ENCODE measurements at places on chromosomes 3 and 15. TPM values are rescaled to one million over a fixed set of nuclear protein-coding genes. Genes with fewer than 3 reads are reported as not detected.
A peak's percentile ranks its signal among the peaks of the same experiment; 100 is the strongest.

- no peak for DNase-seq
Observed at GRCh38 chr3:48215876-48216275, 7.4 kb upstream of the CAMP start.

- peak; percentile 62 for DNase-seq
Observed at GRCh38 chr3:30462721-30463470, 143.5 kb upstream of the TGFBR2 start.

GRCh38 chr3:37862903-37863815, 1.5 kb downstream of the CTDSPL start:
- peak; percentile 23 for DNase-seq

DNA sequence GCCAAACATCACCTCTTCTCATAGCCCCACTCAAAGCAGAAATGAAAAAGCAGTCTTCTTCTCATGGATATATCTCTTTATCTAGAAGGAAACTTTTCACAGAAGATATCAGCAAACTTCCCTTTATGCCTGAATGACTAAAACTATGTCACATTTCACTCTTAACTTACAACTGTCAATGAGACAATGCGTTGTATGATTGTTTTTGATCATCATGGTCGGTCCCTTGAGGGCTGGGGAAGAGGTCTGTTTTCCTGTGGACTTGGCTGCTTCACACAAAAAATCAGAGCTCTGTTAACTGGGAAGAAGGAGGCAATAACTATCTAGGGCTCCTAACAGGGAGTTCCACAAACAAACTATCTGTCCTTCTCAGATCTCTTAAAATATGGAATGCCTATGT, 5.1 kb downstream of the NLGN1 start:
- no peak for DNase-seq

- DNase-seq = no peak
Observed at GRCh38 chr15:63791228-63791627, 42.5 kb downstream of the HERC1 start.

DNA sequence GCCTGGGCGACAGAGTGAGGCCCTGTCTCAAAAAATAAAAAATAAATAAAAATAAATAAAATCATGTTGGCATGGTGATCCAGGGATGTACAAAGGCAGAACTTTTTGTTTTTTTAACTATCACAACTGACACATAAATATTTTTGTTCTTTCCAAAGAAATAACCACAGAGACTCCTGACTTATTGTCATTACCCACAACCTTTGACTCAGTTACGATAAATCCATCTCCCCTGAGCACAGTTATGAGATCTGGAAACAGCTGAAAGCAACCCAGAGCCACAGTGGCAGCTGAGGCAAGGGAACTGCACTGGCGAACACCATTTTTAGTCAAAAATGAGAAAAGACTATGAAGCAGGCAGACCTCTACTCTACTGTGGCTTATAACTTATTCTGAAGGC, 24.0 kb downstream of the OSBPL10 start:
- DNase-seq = peak; percentile 99

GRCh38 chr3:66256806-66257205, 36.0 kb downstream of the SLC25A26 start:
- DNase-seq = no peak

- no peak for DNase-seq
Observed at GRCh38 chr15:75815811-75816719, 27.2 kb upstream of the UBE2Q2 start.

GRCh38 chr3:31934866-31935265, 46.2 kb downstream of the OSBPL10 start:
- DNase-seq = no peak

DNA sequence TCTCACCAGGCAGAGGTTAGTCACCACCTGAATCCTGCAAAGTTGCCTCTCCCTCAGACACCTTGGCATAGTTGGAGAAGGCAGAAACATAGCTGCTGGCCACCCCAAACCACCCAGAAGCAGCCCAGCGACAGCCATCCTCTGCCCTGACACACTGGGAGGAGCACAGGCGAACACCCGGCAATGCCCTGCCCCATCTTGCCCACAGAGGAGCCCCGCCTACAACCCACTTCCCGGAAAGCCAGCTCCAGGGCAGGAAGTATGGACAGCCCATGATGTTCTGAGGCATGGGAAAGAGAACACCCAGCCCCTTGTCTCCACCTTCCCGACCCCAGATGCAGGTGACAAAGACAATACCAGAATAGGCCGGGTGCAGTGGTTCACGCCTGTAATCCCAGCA, 12.6 kb upstream of the SHISA5 start:
- no peak for DNase-seq

- no peak for DNase-seq
Observed at GRCh38 chr15:22257047-22258008, 177.0 kb downstream of the OR4M2 start.

DNA sequence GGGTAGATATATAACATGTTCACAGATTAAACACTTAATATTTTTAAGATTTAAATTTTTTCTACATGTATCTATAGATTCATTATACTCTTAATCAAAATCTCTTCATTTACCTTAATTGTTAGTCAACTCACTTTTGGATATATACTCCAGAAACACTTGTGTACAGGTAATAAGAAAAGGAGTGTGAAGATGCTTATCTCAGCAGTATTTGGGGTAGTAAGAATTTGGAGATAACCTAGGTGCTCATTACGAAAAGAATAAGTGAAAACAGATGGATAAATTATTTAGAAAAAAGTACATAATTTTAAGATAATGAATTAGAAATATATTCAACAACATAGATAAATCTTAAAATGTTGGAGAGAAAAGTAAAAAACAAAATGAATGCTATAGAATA, 226.5 kb upstream of the PLSCR5 start:
- DNase-seq = no peak

DNA sequence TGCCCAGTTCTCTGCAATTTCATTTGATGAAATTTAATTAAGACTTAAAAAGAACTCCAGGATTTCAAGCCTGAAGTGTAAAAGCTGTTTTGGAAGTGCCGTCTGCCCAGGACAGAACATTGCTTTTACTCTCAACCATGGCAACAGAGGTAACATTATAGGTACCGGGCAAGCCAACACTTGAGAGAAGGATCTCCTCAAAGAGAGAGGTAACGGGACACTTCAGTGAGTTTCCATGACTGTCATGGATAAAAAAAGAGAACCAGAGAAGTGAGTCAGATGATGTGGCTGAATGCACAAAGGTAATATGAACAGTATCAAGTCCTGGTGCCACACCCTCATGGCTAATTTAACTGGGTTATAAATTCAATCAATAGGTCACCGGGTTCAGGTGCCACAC, 130.2 kb upstream of the LMOD3 start:
- DNase-seq = no peak

DNA sequence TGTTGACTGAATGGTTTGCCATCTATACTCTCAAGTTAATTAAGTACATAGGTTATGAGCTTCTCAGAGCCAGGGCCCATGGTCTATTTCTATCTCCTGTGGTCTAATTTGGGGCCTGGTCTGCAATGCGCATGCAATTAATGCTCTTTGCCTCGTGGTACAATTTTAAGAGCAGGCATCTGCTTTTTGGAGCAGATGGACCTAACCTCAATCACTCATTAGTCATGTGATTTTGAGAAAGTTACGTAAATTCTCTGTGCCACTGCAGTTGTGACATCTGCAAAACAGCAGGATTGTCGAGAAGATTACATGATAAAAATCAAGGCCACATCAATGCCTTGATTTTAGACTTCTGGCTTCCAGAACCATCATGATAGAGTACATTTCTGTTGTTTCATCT, 543.7 kb upstream of the ADAMTS9 start:
- DNase-seq = no peak

- DNase-seq = no peak
Observed at GRCh38 chr15:84946772-84947489, 34.7 kb upstream of the PDE8A start.

DNA sequence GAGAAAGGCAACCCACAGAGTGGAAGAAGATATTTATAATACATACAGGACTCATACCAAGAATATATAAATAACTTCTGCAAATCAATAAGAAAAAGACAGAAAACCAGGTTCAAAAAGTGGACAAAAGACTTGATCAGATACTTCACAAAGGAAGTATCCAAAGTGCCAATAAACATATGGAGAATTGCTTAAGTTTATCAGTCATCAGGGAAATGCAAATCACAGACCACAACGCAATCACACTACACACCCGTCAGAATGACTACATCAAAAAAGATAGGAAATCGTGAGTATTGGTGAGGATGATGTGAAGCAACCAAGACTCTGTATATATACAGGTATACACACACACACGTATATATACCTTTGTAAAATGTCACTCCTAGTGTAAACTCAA, 180.6 kb downstream of the FAM43A start:
- no peak for DNase-seq

GRCh38 chr3:59654123-59654479, 604.3 kb upstream of the CFAP20DC start:
- DNase-seq = no peak

- no peak for DNase-seq
Observed at GRCh38 chr3:171564748-171565480, 104.7 kb upstream of the TNIK start.

DNA sequence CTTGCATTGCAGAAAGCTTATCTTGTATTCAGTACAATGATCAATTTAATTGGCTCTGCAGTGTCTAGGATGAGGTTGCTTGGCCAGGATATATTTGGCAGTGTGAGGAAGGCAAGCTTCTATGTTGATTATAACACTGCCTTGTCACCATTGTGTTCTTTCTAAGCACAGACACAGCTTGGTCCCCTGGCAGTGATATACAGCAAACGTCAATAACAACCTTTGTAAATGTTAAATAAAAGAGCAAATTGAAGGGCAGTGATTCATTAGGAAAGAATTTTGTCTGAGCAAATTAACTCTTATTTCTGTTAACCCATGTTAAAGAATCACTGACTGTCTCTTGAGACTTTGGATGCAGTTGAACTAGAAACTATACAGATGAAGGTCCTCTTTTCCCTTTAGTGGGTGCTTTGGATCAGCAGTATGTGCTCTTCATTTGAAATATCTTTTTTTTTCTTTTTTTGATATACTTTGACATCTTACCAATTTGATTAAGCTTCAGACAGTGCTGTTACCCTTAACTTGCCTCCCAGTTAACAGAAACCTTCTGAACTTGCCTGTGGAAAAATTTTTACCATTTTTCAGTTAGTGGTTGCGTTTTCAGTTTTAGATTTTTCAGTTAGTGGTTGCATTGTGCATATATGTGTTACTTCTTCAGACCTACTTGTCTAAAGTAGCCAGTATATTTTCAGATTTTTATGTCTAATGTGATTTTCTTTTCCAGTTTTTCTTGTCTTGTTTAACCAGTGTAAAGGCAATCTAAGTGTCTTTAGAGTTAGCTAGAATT, 199.8 kb downstream of the TCF12 start:
- DNase-seq = peak; percentile 34

- DNase-seq = peak; percentile 17
Observed at GRCh38 chr15:51313074-51313393, 25.4 kb downstream of the CYP19A1 start.

- DNase-seq = no peak
Observed at GRCh38 chr15:71349336-71349735, 234.1 kb downstream of the THSD4 start.

- no peak for DNase-seq
Observed at GRCh38 chr3:64410226-64410625, 185.0 kb upstream of the PRICKLE2 start.

DNA sequence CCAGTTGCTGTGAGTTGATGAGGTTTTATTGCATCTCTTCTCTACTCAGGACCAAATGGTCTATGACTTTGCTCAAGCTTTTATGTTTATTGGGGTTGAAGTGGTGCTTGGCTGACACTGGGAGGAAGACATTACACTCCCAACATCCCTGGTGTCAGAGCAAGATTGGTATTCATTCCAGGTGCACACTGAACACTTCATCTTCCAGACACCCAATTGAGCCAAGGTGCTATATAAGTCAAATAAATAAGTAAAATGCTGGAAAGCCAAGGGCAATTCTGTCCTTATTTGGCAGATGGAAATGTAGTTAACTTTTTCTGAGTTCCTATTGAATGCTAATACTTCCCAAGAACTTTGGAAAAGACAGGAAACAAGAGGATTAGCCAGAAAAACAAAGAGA, 53.2 kb upstream of the CDV3 start:
- DNase-seq = no peak

DNA sequence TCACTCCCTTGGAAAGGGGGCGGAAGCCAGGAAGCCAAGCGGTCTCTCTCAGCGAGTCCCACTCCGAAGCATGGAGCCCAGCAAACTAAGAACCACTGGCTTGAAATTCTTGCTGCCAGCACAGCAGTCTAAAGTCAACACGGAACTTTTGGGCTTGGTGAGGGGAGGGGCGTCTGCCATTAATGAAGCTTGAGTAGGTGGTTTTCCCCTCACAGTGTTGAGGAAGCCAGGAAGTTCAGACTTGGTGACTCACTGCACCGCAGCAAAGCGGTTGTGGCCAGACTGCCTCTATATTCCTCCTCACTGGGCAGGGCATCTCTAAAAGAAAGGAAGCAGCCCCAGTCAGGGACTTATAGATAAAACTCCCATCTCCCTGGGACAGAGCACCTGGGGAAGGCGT, 665.4 kb upstream of the CBLB start:
- DNase-seq = no peak

DNA sequence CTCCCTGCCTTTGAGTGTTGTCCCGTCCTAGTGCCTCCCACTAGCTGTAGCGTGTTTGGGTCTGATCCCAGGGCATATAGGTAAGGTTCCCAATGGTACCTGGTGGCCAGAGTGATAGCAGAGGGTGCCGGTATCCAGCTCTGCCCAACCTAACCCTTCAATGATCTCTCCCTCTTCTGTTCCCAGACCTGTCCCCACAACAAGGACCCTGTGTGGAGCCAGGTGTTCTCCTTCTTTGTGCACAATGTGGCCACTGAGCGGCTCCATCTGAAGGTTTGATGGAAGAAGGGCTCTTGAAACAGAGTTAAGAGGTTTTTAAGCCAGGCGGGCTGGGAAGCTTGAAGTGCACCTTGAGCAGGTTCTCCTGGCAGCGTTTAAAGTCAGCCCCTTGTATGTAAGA, 35.5 kb downstream of the ESYT3 start:
- DNase-seq = no peak

GRCh38 chr3:1971780-1972179, 126.9 kb upstream of the CNTN4 start:
- no peak for DNase-seq

The TGM5 gene
- total RNA-seq = 0.64 TPM

The CCDC51 gene
- total RNA-seq = 28.8 TPM

The UNC45A gene
- 73.0 TPM for total RNA-seq

The PROK2 gene
- not detected for total RNA-seq

The IQCF5 gene
- not detected for total RNA-seq

The THBS1 gene
- total RNA-seq = 2,731 TPM

The VPS39 gene
- 31.1 TPM for total RNA-seq

The BUB1B gene
- total RNA-seq = 63.2 TPM

The TRIM71 gene
- not detected for total RNA-seq

The SLC28A1 gene
- total RNA-seq = not detected

The PDIA5 gene
- total RNA-seq = 18.8 TPM

The LYZL4 gene
- total RNA-seq = not detected

The CCR3 gene
- total RNA-seq = not detected

The B3GNT5 gene
- 52.6 TPM for total RNA-seq

The DAZL gene
- not detected for total RNA-seq

The COL8A1 gene
- total RNA-seq = 102 TPM

The ZNF35 gene
- 17.1 TPM for total RNA-seq

The GOLGA6B gene
- total RNA-seq = not detected

Measured in LHCN-M2 (cell line).